Germinal center (tissue), 1 donor: ENCODE measurements at places on chromosomes 2 and 18.

DNA sequence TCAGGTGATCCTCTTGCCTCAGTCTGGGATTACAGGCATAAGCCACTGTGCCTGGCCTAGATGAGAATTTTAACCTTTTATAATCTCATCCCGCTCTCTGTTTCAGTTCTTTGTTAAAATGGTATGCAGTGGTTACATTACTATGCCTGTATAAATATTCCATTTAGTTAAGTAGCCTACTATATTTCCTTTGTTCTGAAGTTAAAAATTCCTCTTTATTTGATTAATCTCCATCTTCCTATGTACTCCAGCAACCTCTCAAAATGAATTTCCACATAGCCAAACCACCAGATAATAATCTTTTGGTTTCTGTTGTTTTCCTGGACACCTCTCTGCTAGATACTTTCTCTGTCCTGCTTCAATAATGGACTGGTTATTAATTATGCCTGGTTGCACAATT is 15.8 kb downstream of the RAB10 start:
- no peak for DNase-seq

DNA sequence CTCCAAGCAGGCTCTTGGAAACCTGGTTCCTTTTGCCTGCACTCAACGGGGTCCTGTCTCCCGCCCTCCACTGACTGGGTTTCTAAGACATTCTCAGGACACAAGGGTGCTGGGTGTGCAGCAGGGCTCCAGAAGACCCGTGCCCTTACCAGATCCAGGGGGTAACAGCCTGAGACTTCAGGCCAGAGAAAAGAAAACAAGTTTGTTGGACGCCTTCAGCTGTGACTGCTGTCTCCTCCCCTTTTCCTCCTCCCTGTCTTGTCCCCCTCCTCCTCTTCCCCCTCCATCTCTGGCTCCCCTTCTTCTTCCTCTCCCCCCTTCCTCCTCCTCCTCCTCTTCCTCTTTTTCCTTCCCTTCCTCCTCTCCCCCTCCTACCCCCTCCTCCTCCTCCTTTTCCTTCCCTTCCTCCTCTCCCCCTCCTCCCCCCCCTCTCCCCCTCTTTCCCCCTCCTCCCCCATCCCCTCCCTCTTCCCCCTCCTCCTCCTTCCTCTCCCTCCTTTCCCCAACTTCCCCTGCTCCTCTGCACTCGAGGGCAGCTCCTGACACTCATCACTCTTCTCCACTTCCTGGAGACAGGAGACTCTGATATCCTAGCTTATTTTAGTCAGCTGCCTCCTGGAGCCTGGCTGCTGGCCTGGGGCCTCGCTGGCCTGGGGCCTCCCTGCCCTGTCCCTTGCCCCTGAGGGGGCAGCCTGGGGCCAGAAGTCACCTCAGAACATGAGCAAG is 12.4 kb downstream of the ADRA2B start:
- DNase-seq: no peak

GRCh38 chr18:7147399-7147798 is 29.8 kb upstream of the LAMA1 start:
- DNase-seq: no peak

- no peak for DNase-seq
Observed at GRCh38 chr2:133437492-133437891, 130.8 kb downstream of the NCKAP5 start.

GRCh38 chr2:9842487-9843228 is 616 bp upstream of the TAF1B start:
- DNase-seq: no peak

- DNase-seq: no peak
Observed at GRCh38 chr18:384897-385296, 115.6 kb downstream of the COLEC12 start.

DNA sequence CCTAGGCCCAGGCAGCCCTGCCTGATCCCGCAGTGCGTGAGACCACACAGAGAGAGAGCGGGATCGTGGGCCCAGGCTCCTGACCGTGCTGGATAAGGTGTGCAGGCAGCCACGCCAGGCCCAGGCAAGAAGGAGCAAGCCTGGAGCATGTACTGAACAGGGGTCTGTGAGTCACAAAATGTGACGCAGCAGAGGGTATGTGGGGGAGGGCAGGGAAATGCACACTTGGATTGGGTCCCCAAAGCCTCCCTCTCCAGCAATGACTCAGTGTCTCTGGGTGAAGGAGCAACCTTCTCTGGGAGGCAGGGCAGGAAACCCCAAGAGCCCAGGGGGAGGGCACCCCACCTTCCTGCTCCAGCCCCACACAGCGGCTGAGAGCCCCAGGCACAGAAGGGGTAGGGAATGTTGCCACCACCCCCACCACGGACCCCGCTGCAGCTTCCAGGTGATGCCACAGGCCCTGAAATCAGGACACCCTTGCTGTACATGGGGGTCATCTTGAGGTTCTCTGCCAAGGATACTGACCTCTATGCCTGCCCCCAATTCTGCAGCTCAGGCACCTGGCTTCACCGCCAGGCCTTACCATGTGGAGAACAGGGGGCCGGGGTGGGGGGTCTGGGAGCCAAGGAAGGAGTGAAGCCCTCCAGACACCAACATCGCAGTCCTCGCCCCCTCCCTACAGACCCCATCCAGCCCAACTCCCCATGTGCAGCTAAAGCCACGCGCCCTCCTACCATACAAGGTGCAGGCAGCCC is 1.3 kb upstream of the GPC1 start:
- DNase-seq: no peak
